CD4-positive, CD25-positive, alpha-beta regulatory T cell (primary cell): ENCODE measurements at places on chromosomes 4 and X. TPM values are rescaled to one million over a fixed set of nuclear protein-coding genes. Genes with fewer than 3 reads are reported as not detected.

- no peaks in the 10 kb centered on the region for H3K27me3 ChIP-seq
- no peak for DNase-seq
- H3K4me1 ChIP-seq, result no peaks in the 10 kb centered on the region
These were observed 153.1 kb downstream of the AMELX start for GRCh38 chrX:11446336-11446735.

LINC00632 gene
- 0.54 TPM for total RNA-seq

- H3K4me3 ChIP-seq, result no peak overlapping the region
- H3K4me1 ChIP-seq, result no peaks in the 10 kb centered on the region
- DNase-seq, result no peak
- H3K27ac ChIP-seq, result no peak overlapping the region
These were observed 111.2 kb downstream of the ZNF518B start for GRCh38 chr4:10346023-10346422.

GRCh38 chr4:24858026-24858425, 54.8 kb downstream of the CCDC149 start:
- no peaks in the 10 kb centered on the region for H3K4me1 ChIP-seq
- H3K27ac ChIP-seq, result no peak overlapping the region
- no peak overlapping the region for H3K4me3 ChIP-seq
- H3K27me3 ChIP-seq, result no peaks in the 10 kb centered on the region
- DNase-seq, result no peak

PORCN gene
- 18.5 TPM for total RNA-seq

- no peaks in the 10 kb centered on the region for H3K36me3 ChIP-seq
- H3K4me1 ChIP-seq, result no peaks in the 10 kb centered on the region
- H3K27ac ChIP-seq, result no peak overlapping the region
- no peaks in the 10 kb centered on the region for H3K27me3 ChIP-seq
- no peak overlapping the region for H3K4me3 ChIP-seq
These were observed 55.0 kb upstream of the NR3C2 start for GRCh38 chr4:148497258-148497657.

DNA sequence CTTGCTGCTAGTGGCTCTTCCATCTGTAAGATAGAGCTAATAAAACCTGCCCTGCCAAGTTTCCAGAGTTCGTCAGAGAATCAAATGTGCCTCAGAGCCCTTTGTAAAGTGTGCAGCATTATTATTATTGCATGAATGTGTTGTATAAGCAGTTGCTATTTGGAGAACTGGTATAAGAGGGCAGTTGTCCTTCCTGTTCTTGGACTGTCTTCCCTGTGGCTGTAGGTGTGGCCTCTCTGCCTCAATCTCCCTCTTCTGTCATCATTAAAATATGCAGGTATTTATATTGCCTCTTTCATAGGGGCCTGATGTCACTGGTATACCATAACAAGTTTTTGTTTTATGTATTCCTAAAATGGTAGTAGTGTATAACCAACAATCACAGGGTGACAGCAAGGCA, 3.8 kb downstream of the MTM1 start:
- peak overlapping the region; percentile 86 for H3K4me3 ChIP-seq
- no peak for DNase-seq
- peaks cover 61% of the 10 kb centered on the region for H3K4me1 ChIP-seq
- H3K27ac ChIP-seq, result peak overlapping the region; percentile 79

DNA sequence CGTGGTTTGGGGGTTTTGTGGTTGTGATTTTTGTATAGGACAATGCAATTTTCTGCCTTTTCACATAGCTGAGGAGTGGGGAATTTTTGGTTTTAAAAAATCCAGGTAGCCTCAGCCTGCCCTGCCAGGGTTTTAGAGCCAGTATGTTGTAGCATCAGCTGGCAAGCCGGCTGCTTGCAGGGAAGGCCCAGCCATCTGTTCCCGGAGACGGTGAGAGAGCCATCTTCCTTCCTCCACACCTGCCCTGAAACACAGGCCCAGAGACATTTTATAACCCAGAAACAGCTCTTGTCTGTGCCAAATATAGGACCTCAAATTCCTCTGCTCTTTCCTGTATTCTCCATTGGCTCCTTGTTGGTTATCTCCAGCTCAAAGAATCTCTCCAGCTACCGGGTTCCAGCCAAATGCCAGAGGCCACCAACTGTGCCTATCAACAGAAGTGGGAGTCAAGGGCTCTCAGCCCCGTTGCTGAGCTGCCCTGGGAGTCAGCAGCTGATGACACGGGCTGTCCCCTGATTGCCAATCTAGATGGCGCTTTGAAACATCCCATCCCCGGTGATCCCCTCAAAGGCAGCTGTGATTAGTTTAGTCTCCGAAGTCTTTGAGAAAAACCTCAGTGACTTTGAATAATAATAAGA, 595.2 kb downstream of the MID1IP1 start:
- H3K36me3 ChIP-seq, result no peaks in the 10 kb centered on the region
- no peak overlapping the region for H3K27ac ChIP-seq
- no peaks in the 10 kb centered on the region for H3K27me3 ChIP-seq
- H3K4me1 ChIP-seq, result no peaks in the 10 kb centered on the region
- no peak for DNase-seq

- H3K27me3 ChIP-seq, result no peaks in the 10 kb centered on the region
- H3K4me3 ChIP-seq, result no peak overlapping the region
- H3K27ac ChIP-seq, result no peak overlapping the region
- H3K36me3 ChIP-seq, result no peaks in the 10 kb centered on the region
- H3K4me1 ChIP-seq, result no peaks in the 10 kb centered on the region
- no peak for DNase-seq
These were observed 24.1 kb upstream of the STIM2 start for GRCh38 chr4:26836539-26836938.

DNA sequence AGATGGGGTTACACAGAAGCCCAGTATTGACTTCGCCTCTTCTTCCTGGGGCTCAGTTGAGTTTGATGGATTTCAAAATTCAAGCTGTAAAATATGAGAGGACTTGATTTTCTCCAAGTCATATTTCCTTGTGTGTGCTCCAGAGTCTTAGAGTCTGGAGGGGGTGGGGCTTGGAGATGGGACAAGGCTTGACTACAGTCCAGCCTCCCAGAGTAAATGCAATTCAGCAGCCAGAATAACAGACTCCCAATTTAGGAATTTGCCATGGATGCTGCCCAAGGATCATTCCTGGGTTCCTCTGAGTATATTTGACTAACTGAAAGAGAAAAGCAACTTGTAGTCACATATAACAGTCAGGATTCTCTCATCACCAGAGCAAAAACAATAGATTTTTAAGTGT, 53.7 kb upstream of the RBPJ start:
- no peaks in the 10 kb centered on the region for H3K27me3 ChIP-seq
- DNase-seq, result no peak
- no peaks in the 10 kb centered on the region for H3K36me3 ChIP-seq
- no peaks in the 10 kb centered on the region for H3K4me1 ChIP-seq
- H3K4me3 ChIP-seq, result no peak overlapping the region

DNA sequence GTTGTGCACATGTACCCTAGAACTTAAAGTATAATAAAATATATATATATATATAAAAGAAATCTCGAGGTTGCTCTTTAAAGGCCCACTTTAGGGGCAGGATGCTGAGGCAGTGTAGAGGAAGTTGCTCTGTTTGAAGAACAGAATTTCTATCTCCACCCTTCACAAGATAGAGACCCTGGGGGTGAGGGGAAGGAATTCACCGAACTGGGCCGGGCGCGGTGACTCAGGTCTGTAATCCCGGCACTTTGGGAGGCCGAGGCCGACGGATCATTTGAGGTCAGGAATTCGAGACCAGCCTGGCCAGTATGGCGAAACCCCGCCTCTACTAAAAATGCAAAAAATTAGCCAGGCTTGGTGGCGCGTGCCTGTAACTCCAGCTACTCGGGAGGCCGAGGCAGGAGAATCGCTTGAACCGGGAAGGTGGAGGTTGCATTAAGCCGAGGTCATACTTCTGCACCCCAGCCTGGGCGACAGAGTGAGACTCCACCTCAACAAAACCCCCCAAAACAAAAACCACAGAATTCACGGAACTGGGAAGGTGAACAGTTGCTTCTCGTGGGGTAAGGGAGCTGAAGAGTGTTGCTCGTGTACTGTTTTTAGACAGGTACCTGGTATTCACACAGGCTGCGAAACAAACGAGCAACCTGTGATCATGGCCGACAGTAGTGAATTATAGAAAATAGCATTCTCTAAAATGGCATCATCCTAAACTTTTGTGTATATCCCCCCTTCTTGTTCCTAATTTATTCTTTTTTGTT, 6.2 kb downstream of the PLAC8 start:
- peak; percentile 54 for DNase-seq
- H3K36me3 ChIP-seq, result no peaks in the 10 kb centered on the region
- peaks cover 1% of the 10 kb centered on the region for H3K27me3 ChIP-seq
- peaks cover 42% of the 10 kb centered on the region for H3K4me1 ChIP-seq
- H3K4me3 ChIP-seq, result peak overlapping the region; percentile 49
- peak overlapping the region; percentile 81 for H3K27ac ChIP-seq

DNA sequence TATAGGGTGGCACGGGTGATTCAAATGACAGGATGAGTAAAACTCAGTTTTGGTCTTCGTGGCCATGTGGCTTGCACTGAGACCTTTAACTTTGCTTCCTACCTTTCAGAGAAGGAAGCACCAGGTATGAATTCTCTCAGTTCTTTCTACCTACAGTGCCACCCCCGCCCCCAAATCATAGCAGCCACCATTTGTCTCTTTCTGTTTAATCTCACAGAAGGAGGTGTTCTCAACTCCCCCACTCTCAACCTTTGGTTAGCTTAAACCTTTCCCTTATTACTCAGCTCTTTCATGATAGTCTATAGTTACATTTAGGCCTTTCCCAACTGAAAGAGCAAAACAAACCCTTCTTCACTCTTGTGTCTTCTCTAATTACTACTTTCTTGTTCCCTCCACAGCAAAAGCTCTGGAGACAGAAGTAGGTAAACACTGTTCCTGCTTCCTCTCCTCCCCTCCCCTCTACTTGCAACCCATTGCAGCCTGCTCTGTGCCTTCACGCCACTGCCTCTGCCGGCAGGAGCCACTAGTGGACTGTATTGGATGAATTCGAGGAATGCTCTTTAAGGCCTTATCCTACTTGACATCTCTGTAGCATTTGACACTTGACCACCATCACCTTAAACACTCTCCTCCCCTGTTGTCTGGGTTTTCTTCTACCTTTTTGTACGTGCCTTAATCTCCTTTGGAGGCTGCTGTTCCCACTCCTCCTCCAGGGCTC, 123.7 kb downstream of the AFF1 start:
- H3K36me3 ChIP-seq, result no peaks in the 10 kb centered on the region
- peaks cover 15% of the 10 kb centered on the region for H3K4me1 ChIP-seq
- peak; percentile 61 for DNase-seq
- H3K27ac ChIP-seq, result no peak overlapping the region

DNA sequence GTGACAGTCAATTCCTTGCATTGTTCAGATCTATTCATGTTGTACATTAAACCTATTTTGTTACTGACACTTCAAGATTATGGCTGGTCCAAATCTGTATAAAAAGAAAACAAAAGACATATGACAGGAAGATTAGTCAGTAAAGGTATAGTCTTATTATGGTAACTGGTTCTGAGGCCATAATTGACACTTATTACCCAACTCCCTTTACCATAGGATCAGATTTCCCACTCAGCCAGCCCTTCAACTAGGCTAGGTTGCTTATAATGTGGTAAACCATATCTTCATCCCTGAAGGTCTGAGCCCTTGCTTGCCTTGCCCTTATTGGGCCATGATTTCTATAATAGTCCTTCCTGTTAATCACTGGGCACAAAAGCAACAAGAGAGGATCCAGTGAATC, 289.6 kb downstream of the CXXC4 start:
- no peaks in the 10 kb centered on the region for H3K27me3 ChIP-seq
- no peak overlapping the region for H3K27ac ChIP-seq
- no peak overlapping the region for H3K4me3 ChIP-seq
- H3K4me1 ChIP-seq, result no peaks in the 10 kb centered on the region

GLOD5 gene
- not detected for total RNA-seq

DNA sequence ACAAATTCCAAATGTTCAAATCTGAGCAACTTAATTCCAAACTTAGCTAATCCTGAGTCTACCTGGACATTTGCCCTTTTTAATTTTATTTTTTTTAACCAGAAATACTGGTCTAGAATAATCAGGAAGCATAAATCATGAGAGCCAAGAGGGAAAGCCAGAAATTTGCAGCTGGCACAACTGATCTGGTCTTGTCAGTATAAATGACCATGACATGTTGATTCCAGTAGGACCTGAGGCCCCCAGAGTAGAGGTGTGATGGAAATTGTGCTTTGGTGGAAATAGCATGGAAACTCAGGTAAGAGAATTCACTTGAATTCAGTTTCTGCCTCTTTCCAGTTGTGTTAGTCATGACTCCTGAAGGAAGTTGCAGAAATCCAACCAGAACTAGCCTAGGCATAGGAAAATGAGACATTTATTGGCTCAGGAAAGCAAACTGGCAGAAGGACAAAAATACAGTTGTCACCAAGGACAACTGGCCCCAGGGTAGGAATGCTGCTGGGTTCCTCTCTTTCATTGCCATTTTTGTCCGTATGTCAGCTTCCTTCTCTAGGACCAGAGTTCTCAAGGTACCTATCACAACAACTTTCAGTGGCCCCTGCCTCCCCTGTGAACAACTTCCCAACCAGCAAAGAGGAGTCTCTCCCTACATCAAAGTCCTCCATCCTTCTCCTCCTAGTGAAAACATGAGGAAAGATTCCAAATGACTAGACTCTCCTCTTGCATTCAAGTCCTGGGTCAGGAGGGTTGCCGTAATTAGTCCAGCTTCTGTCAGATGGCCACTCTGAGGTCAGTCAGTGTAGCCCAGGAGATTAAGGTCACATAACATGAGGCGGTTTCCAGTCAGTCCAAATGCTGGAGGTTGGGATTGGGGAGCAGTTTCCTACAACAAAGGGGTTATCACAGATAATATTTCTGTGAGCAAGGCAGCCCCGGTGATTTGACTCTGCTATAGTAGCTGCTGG, 29.3 kb upstream of the MYOZ2 start:
- H3K36me3 ChIP-seq, result no peaks in the 10 kb centered on the region
- H3K4me3 ChIP-seq, result no peak overlapping the region
- no peak for DNase-seq

DNA sequence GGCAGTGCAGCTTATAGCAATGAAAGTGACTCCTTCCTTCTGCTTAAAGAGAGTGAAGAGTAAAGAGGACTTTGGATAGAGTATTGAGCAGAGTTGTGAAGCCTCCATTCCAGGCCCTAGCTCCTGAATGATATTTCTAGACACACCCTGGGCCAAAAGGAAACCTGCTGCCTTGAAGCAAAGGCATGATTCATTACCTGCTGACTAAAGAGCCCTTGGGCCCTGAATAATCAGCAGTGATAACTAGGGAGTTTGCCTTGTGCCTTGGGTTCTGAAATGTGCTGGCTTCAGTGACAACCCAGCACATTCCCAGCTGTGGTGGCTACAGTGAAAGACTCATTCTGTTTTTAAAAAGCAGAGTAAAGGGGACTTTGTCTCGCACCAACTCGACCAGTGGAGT, 49.2 kb downstream of the STPG2 start:
- no peak for DNase-seq
- H3K36me3 ChIP-seq, result no peaks in the 10 kb centered on the region
- H3K4me3 ChIP-seq, result no peak overlapping the region
- no peaks in the 10 kb centered on the region for H3K4me1 ChIP-seq

DNA sequence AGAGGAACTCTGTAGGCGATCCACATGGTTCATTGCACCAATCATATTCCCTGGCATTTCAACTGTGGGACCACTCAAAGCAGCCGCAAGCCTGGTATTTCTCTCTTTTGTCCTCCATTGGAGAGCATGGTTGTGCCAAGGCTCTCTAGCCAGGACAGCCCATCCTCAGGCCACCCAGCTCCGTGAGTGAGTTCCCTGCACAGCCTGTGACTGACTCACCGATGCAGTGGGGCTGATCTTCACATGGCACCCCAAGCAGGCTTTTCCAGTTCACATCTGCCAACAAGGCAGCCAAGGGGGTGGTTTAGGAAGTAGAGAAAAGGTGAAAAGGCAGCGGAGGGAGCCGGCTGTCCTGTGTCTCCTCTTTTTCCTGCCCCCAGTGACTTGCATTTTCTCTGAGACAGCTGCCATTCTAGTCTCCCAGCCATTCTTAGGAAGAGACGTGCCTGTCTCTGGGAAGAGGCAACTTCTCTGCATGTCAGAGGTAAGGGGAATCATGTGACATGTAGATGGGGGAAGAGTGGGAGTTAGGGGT, 69.2 kb downstream of the MID1IP1 start:
- no peak overlapping the region for H3K27ac ChIP-seq
- H3K36me3 ChIP-seq, result no peaks in the 10 kb centered on the region
- no peak for DNase-seq
- no peaks in the 10 kb centered on the region for H3K27me3 ChIP-seq
